ENCODE measurements at places on chromosomes 16 and 17.

GRCh38 chr17:70121126-70121525 is 46.1 kb downstream of the KCNJ16 start:
- H3K4me1 ChIP-seq = peaks cover 11% of the 10 kb centered on the region
- H3K36me3 ChIP-seq = no peaks in the 10 kb centered on the region
- no peak overlapping the region for H3K4me3 ChIP-seq
- H3K27me3 ChIP-seq = no peaks in the 10 kb centered on the region

DNA sequence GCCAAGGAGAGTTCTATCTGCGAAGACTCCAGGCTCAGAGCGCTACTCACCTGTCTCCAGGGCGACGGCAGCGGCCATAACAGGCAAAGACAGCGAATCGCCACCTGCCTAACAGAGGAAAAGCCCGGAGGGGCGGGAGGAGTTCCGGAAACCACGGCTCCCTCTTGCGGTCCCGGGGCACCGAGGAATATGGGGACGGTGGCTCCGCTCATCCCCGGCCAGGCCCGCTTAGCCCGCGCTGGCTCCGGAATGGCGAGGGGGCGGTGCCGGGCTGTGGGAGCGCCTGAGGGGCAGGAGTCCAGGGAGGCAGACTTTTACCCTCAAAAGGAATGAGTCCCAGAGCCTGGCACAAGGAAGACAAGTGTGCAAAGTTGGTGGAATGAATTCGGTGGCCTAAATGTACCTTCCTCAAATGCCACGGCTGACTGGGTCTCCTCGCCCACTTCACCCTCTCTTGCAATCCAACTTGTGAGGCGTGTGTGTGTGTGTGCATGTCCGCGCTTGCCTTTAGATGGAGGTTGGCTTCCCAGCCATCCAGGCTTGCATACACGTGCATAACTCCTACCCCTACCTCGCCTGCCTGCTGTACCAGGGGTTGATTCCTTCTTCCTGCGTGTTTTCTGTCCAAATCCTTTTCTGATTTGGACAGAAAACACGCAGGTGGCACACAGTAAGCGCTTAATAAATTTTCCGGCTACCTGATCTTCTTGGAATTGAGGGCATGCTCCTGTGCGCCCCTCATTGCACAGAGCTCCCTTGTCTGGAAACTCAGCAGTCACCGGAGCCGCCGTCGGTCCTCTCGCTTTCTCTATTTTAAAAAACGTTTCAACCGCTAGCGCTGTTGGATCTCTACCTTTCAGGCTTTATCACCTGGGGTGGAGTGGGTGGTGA is 3.5 kb downstream of the C17orf100 start:
- no peaks in the 10 kb centered on the region for H3K36me3 ChIP-seq
- peaks cover 44% of the 10 kb centered on the region for H3K4me1 ChIP-seq
- no peak overlapping the region for H3K27ac ChIP-seq
- H3K27me3 ChIP-seq = peaks cover 73% of the 10 kb centered on the region
- DNase-seq = no peak

DNA sequence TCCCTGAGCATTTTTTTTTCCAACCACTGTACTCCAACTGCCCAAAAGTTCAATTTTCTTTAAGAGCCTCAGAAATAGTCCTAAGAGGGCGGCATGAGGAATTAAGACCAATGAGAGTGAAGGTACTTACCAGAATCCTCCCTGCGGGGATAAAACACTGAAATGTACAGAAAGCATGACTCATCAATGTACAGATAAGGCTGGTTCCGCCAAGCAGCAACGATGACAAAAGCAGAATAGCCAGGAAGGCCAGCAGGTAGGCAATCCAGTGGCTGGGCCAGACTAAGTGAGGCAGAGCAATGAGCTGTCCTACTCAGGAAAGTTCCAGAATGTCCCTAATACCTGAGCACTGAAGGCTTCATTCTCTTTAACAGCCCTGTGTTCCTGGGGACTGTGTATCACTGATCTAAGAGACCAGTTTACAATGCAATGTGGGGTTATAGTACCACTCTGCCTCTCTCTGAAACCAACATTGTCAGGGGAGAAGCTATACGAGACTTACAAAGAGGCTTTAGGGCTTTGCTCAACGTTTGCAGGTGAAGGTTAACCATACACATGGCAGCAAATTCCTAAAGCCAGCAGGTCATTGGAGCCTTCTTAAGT is 11.0 kb upstream of the GPR139 start:
- H3K27ac ChIP-seq = no peak overlapping the region
- no peaks in the 10 kb centered on the region for H3K36me3 ChIP-seq
- DNase-seq = no peak
- no peaks in the 10 kb centered on the region for H3K4me1 ChIP-seq
- peaks cover 65% of the 10 kb centered on the region for H3K27me3 ChIP-seq

- no peak for DNase-seq
- peaks cover 33% of the 10 kb centered on the region for H3K4me1 ChIP-seq
- H3K27ac ChIP-seq = no peak overlapping the region
- H3K27me3 ChIP-seq = no peaks in the 10 kb centered on the region
- peaks cover 12% of the 10 kb centered on the region for H3K36me3 ChIP-seq
Measured at GRCh38 chr16:29307598-29308507, 98.7 kb downstream of the NPIPB11 start.

- H3K4me3 ChIP-seq = no peak overlapping the region
- DNase-seq = no peak
- peaks cover 36% of the 10 kb centered on the region for H3K4me1 ChIP-seq
- no peak overlapping the region for H3K27ac ChIP-seq
Measured at GRCh38 chr17:67554634-67555033, 163.1 kb upstream of the NOL11 start.

DNA sequence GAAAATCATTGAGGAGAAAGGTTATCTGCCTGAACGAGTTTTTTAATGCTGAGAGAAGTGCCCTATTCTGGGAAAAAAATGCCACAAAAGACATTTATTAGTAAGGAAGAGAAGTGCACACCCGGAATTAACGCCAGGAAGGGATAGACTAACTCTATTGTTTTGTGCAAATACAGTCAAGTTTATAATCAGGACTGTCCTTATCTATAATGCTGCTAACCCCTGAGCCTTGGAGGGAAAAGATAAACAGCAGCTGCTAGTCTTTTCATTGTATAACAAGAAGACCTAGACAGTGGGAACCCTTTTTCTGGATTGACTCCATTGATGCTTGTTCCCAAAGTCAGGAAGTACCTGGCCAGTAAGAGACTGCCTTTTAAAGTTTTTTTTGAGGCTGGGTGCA is 26.5 kb downstream of the BCAS3 start:
- DNase-seq = no peak
- no peak overlapping the region for H3K27ac ChIP-seq
- peaks cover 19% of the 10 kb centered on the region for H3K36me3 ChIP-seq
- H3K27me3 ChIP-seq = no peaks in the 10 kb centered on the region
- H3K4me1 ChIP-seq = no peaks in the 10 kb centered on the region

- no peaks in the 10 kb centered on the region for H3K36me3 ChIP-seq
- peak overlapping the region; percentile 90 for H3K27ac ChIP-seq
- peaks cover 50% of the 10 kb centered on the region for H3K4me1 ChIP-seq
- peak overlapping the region; percentile 98 for H3K4me3 ChIP-seq
- DNase-seq = no peak
- no peaks in the 10 kb centered on the region for H3K27me3 ChIP-seq
Measured at GRCh38 chr17:28811651-28812090, 30.9 kb downstream of the FAM222B start.

- H3K4me3 ChIP-seq = peak overlapping the region; percentile 9
- H3K27ac ChIP-seq = peak overlapping the region; percentile 39
- peaks cover 14% of the 10 kb centered on the region for H3K4me1 ChIP-seq
- H3K27me3 ChIP-seq = no peaks in the 10 kb centered on the region
- peaks cover 9% of the 10 kb centered on the region for H3K36me3 ChIP-seq
Measured at GRCh38 chr17:32658470-32659418, 172.0 kb downstream of the CDK5R1 start.

DNA sequence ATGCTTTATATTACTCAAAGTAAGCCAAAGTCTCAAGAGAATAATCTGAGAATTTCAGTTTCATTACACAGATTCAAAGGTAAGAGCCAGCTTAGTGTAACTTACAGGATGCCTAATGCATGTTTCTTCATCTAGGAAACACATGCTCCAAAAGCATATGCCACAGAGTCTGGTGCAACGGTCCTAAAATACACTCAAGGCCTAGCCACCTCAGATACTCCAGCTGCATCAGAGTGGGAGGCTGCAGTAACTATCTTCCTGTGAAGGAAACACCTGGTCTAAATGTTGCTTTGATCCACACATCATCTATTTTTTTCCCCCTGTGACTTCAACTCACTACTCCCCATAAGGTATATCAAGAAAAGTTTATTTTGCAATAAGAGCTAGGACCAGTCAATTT is 51.6 kb upstream of the CORO6 start:
- no peaks in the 10 kb centered on the region for H3K27me3 ChIP-seq
- DNase-seq = no peak
- peaks cover 48% of the 10 kb centered on the region for H3K36me3 ChIP-seq
- H3K27ac ChIP-seq = peak overlapping the region; percentile 81
- H3K4me3 ChIP-seq = no peak overlapping the region
- peaks cover 61% of the 10 kb centered on the region for H3K4me1 ChIP-seq

DNA sequence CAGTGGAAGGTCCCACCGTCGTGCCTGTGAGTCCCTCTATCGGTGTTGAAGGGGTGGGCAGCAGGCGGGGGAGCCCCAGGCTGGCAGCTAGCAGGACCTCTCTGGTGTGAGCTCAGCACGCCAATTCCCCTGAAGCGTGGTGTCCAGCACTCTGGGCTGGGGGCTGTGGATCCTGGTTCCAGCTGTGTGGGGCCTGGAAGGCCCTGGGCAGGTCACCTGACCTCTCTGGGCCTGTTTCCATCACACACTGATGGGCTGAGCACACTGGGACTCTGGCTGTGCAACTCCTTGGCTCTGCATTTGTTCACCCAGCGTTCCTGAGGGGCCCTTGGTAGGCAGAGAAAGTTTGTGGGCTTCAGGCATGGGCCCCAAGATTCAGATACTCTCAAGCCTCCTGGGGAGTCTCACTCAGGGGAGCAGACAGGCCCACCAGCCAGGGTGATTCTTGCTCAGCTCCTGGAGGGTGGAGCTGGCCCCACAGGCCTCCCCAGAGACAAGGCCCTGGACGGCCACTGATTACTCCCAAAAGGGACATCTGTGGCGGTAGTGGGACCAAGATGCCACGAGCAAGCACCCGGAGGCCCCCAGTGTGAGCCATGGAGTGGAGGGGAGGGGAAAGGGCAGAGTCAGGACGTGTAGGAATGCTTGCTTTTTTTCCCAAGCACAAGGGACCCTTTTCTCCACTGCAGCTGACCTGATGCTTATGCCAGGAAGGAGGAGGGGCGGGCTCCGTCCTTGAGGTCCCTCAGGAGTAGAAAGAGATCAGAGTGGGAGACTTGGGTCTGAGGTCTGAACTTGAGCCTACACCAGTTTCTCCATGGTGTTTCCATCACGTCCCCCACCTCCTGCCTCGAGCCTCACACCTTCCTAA is 8.5 kb downstream of the SCGB1C2 start:
- H3K36me3 ChIP-seq = no peaks in the 10 kb centered on the region
- H3K4me1 ChIP-seq = peaks cover 19% of the 10 kb centered on the region
- peaks cover 5% of the 10 kb centered on the region for H3K27me3 ChIP-seq
- no peak overlapping the region for H3K27ac ChIP-seq
- H3K4me3 ChIP-seq = no peak overlapping the region

DNA sequence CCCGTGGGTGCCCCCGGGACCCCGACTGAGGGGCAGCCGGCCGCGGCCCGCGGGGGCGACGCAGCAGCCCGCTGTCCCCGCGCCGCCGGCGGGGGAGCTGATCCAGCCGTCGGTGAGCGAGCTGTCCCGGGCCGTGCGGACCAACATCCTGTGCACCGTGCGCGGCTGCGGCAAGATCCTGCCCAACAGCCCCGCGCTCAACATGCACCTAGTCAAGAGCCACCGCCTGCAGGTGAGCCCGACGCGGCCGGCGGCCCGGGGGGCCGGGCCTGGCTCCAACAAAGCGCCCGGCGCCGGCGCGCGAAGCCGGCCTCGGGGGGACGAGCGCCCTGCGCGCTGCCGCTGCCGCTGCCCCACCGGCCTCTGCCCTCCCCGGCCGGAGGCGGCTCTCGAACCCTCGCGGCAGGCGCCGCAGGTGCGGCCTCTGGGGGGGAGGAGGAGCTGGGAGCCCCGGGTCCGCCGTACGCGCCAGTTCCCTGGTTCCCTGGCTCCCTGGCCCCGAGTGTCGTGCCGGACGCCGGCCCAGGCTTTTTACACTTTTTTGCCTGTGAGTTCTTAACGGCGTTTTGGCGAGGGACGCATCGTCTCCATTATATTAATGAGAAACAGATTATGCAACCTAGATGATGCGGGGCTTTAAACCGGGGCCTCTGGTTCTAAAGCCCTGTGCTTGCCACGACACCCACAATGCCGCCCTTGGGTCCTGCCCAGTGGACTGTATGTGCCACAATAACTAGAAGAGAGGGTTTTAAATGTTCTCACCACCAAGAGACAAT is 521 bp downstream of the ATMIN start:
- no peaks in the 10 kb centered on the region for H3K27me3 ChIP-seq
- peak overlapping the region; percentile 77 for H3K4me3 ChIP-seq
- peak overlapping the region; percentile 89 for H3K27ac ChIP-seq
- no peaks in the 10 kb centered on the region for H3K36me3 ChIP-seq
- DNase-seq = peak; percentile 20

DNA sequence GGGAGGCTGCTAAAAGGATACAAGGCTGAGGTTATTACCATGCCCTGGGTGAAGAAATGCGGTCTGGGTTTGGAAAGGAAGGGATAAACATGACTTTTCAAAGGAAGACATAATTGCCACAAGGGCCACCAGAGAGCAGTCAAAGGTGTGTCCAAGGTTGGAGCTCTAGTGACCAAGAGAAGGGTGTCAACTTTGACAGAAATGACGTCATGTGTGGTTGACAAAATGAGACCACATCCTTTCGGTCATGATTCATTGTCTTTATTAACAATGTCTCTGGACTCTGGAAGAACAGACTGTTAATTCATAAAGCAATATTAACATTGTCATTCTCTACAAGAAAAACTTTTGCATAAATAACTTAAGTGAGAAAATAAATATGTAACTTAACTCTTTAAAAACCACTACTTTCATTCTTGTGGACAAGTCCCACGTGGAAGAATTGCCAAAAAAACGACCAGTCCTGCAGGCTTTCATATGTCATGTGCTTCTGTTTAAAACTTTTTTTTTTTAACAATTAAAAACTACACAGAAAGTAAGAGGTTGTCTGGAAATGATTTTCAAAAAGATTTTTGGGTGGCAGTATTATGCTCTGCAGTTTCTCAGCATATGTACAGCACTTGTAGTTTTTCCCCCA is 5.0 kb downstream of the SOST start:
- no peak overlapping the region for H3K4me3 ChIP-seq
- H3K36me3 ChIP-seq = no peaks in the 10 kb centered on the region
- H3K4me1 ChIP-seq = peaks cover 10% of the 10 kb centered on the region
- DNase-seq = no peak

DNA sequence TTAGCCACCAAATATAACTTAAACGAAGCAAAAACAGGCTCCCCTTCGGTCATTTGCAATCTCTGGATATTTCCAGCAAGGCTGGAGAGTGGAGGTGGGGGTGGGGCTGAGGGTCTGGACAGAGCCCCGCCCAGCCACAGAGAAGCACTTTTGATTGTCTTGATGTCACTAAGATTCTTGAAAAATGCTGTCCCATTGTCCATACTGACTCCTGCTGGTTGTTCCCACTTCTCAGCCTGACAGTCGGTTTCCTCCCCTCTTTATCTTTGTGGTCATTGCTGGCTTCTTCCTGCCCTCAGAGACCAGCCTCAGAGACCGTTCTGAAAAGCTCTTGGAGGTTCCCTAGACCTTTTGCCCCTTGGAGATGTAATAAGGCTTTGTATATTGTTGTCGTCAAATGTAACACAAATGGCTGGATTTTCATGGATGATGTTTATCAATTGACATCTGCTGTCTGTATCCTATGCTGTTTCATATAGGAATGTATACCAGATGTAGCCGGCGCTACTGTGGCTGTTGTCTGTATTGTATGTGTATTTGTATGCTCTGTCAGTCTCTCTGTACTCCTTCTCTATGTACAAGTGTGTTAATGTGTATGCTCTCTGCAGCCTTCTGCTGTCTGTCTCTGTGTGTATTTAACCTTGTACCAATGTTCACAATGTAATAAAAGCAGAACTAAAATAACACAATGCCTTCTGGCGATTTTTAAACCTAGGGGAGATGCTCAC is 94.8 kb upstream of the DNAH9 start:
- peaks cover 10% of the 10 kb centered on the region for H3K27me3 ChIP-seq
- H3K4me1 ChIP-seq = no peaks in the 10 kb centered on the region
- no peak overlapping the region for H3K4me3 ChIP-seq
- DNase-seq = no peak
